ENCODE measurements at places on chromosomes 1 and 21.

DNA sequence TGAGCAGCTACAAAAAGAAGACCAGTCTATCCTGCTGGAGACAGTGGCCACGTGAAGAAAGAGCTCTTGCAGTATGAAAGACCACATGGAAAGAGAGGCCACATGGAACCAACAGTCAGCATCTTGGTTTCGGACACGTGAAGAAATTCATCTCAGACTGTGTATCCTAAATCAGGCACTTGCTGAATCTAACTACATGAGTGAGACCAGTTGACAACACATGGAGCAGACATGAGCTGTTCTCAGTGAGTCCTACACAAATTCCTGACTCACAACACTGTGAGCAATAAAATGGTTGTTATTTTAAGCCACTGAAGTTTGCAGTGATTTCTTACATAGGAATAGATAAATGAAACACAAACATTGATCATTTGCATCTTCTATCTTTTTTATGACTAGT, 2.4 kb upstream of the TAF1A start:
- DNase-seq = no peak

DNA sequence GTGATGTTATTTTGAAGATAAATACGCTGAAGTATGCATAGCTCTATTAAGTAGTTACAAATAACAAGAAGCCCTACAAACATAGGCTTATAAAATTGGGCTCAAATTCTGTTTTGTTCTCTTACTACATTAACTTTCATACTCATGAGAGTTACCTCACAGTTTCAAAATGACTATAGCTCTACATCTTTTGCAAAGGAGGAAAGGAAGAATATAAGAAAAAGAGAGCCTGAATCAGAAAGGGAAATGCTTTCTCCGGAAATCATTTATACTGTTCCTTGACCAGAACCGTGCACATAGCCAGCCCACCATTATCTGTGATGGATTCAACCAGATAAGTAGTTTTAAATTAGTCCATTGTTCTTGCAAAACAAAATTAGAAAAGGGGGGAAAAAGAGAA, 1252.1 kb downstream of the NCAM2 start:
- no peak for DNase-seq

DNA sequence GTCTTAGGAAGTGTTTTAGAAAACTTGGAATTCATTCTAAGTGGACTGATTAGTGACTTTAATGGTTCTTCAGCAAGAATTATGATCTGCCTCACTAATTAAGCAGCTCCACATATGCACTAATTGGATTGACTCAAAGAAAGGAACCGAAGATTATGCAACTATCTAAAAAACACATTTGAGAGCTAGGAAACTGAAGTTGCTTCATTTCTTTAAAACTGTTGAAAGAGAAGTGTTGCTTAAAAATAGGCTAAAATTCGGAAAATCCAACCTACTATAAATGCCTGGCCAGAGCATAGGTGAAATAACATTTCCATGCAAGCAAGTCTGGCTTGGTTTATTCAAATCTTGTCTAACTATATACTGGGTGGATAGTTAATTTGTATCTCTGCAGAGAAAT, 502.9 kb upstream of the ZRANB2 start:
- no peak for DNase-seq

DNA sequence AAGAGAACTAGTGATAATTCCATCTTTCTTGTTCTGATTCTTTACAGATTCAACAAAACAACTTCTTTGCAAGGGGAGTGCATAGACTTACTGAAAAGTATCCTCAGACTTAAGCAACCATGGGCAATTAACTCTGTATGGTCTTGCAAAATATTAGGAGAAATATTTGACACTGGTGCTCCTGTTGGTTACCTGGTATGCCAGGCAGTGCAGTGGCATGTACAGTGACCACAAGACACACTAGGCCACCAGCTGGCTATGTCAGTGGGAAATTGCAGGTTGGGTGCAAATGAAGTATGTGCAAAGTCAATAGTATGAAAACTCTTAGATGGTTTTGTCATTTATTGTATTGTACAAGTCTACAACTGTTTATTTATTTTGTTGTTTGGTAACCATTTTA, 34.5 kb downstream of the EPS15 start:
- DNase-seq = no peak

- no peak for DNase-seq
These were observed 64.5 kb downstream of the ZC3H11B start for GRCh38 chr1:219548386-219548785.

DNA sequence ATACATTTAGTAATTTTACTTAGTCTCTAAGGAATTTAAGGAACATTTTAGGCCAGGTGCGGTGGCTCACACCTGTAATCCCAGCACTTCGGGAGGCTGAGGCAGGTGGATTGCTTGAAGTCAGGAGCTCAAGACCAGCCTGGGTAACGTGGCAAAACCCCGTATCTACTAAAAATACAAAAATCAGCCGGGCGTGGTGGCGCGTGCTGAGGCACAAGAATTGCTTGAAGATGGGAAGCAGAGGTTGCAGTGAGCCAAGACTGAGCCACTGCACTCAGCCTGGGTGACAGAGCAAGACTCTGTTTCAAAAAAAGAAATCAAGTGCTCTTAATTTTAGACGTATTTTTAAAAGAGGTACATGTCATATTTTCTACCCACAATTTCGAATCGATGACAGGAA, 3.3 kb downstream of the NDC1 start:
- DNase-seq = no peak

DNA sequence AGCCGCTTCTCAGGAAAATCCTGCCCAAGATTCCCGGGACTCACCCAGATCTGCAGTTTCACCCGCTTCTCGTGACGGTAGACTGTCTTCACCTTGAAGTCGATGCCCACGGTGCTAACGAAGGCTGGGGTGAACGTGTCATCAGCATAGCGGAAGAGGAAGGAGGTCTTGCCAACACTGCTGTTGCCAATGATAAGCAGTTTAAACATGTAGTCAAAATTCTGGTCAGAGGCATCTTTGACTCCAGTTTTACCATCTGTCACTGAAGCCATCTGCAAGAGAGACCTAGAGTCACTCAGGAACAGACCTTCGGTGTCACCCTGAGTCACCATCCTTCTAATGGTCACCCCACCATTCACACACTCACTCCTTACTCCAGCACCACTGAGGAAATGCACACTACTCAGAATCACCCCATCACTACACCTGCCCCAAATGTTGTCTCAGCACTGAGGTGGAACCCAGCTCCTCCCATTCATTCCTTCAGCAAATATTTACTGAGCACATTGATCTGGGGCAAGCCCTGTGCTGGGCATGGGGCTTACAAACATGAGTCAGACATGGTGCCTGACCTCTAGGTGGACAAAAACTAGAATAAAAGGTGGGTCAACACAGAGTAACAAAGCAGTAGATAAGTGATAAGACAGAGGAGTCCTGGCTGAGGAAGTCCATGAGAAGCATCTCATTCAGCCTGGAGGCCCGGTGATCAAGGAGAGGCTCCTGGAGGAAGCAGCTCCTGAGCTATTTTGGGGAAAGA, 13.5 kb downstream of the RAB3B start:
- no peak for DNase-seq

DNA sequence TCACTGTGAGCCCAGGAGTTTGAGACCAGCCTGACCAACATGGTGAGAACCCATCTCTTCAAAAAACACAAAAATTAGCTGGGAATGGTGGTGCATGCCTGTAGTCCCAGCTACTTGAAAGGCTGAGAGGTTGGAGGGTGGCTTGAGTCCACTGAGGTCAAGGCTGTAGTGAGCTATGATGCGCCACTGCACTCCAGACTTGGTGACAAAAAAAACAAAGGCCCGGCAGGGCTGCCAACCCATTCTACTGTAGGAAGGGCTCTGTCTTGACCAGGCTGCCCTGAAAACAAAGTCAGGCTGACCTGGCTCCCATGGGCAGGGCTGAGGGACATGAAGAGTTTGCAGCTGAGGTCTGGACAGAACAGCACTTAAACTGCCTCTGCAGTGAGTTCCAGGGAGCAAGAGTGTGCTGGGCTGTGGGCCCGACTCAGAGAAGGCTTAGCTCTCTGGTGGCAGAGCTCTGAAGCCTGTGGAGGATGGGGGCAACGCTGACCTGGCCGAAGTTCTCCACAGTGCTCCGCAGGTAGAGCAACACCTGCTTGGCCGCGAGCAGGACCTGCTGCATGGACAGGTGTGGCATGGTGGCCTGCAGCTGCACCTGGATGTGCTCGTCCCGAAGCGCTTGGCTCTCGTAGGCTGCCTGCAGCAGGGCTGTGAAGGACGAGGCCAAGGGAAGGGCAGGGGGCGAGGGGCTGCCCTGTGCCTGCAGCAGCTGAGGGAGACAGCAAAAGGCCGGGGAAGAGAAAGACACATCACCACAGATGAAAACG, 42.4 kb downstream of the URB1 start:
- DNase-seq = no peak

DNA sequence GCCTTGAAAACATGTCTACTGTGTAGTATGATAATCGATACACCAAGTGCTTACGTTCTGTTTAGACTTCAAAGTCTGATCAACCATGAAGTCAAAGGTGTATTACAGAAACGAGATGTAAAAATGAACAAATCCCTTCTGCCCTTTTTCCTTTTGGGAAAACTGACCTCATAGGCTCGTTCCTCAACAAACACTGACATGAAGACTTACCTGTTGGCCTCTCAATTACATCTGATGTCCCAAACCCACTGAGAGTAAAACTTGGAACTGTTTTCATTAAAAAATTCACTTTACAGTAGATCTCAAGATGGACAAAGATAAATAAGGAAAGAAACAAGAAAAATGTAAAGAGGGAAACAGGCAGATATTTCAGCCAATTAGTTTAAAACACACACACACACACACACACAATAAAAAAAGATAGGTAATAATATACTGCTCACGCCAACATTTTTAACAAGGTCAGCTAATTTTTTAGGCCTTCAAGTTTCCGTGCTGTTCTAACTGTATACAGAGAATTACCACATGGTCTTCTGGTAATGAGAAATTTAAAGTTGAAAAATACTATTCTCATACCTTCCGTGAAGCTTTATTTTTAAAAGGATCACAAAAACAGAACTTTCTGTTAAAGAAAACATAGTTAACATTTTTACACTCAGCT, 2.1 kb downstream of the HMGN1 start:
- DNase-seq = no peak

- no peak for DNase-seq
These were observed 6.8 kb upstream of the KCNN3 start for GRCh38 chr1:154876842-154877369.

GRCh38 chr1:172944931-172945330, 105.8 kb downstream of the TNFSF18 start:
- no peak for DNase-seq

GRCh38 chr1:217275655-217276398, 355.1 kb downstream of the GPATCH2 start:
- DNase-seq = no peak

DNA sequence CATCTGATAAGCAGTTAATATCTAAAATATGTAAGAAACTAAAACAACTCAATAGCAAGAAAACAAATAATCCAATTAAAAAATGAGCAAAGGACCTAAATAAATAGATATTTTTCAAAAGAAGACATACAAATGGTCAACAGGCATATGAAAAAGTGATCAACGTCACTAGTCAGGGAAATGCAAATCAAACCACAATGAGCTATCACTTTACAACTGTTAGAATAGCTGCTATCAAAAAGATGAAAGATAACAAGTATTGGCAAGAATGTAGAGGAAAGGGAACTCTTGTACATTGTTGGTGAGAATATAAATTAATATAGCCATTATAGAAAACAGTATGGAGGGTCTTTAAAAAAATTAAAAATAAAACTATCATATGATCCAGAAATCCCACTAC, 40.7 kb upstream of the NEK7 start:
- no peak for DNase-seq

- no peak for DNase-seq
These were observed 29.8 kb upstream of the CACYBP start for GRCh38 chr1:174969977-174970376.

GRCh38 chr1:38793299-38793698, 66.3 kb downstream of the RRAGC start:
- DNase-seq = no peak

GRCh38 chr21:43866260-43866629, 1.2 kb downstream of the AGPAT3 start:
- no peak for DNase-seq

GRCh38 chr1:225258811-225259210, 169.0 kb downstream of the LBR start:
- no peak for DNase-seq

DNA sequence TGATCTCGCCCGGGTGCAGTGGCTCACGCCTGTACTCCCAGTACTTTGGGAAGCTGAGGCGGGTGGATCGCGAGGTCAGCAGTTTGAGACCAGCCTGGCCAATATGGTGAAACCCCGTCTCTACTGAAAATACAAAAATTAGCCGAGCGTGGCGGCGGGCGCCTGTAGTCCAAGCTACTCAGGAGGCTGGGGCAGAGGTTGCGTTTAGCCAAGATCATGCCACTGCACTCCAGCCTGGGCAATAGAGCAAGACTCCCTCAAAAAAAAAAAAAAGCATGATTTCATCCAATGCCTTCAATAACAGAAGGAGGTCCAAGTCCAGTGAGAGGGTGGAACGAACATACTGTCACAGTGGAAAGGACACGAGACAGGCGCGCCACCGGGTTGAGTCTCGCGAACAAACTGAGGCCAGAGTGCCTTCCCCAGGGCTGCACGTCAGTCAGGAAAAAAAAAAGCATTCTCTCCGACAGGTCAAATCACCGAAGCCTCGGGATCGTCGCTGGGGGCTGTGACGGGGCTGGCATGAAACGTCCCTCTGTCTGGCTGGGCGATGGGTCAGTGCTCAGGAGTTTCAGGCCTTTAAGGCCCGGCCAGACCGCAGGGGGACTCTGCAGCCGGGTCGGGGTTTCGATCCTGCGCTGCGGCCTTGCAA, 8.4 kb upstream of the CROCC start:
- no peak for DNase-seq

DNA sequence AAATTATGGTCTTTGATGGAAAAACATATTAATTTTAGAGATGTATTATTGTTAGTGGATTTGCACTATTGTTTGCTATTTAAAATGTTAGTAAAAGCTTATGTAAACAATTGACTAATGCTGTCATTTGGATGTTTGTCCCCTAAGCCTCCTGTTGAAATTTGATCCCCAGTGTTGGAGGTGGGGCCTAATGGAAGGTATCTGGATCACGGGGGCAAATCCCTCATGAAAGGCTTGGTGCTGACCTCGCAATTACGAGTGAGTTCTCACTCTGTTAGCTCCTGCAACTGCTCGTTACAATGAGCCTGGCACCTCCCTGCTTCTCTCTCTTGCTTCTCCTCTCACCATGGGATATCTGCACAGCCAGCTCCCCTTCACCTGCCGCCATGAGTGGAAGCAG, 14.3 kb downstream of the TMEM35B start:
- DNase-seq = no peak

DNA sequence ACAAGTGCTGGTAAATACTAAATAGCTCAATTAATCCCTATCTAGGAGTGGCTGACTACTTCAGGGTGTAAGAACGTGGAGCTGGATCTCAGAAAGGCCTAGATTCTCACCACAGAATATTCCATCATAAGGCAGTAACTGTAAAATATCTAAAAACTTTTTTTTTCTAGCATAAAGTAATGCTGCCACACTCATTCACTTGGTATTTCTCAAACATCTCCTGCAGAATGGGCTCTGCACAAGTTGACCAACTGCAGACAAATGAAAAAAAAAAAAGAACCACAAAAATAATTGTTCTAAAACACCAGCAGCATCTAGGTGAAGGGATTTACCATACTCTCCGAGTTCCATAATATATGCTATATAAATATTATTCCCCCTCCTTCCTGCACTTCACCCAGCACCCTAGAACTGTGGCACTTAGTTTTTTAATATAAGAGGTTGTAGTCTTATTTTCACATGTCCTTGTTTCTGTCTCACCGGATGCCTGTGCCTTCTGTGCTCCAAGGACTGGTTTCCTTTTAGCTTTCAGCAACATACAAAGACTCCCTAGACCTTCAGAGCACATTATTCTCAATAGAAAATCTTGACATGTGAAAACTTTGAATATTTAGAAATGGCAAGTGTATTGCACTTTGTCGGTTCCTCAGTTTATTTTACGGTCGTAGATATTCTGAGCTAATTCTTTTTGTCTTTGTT, 8.9 kb downstream of the VSIG8 start:
- no peak for DNase-seq
